Choroid plexus epithelial cell (primary cell): ENCODE measurements at places on chromosomes 1 and 21.

- peak; percentile 59 for DNase-seq
These were observed 5.4 kb downstream of the MEAF6 start for GRCh38 chr1:37509181-37509580.

GRCh38 chr1:194369060-194369459, 1182.6 kb upstream of the B3GALT2 start:
- DNase-seq: no peak

- DNase-seq: no peak
These were observed 113.4 kb downstream of the ZBTB18 start for GRCh38 chr1:244164511-244164890.

DNA sequence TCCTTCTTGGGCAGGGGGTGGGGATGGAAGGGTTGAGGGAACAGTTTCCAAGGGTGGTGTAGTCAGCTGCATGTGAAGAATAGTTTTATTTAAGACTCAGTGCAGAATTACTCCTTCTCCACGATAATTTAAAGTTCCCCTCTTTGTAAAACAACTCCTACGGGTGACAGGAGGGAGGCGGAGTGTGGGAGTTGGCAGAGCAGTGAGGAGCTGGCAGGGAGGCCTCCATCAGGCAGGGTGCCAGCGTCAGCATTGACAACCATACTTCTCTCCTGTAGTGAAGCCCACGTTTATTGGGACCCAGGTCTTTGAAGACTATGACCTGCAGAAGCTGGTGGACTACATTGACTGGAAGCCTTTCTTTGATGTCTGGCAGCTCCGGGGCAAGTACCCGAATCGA, 93.8 kb downstream of the MTR start:
- no peak for DNase-seq

GRCh38 chr21:32535612-32536011, 49.7 kb downstream of the TCP10L start:
- no peak for DNase-seq

- no peak for DNase-seq
These were observed 47.4 kb downstream of the ALG6 start for GRCh38 chr1:63414691-63415365.

- DNase-seq: no peak
These were observed 334.7 kb upstream of the POU3F1 start for GRCh38 chr1:38381256-38381655.

DNA sequence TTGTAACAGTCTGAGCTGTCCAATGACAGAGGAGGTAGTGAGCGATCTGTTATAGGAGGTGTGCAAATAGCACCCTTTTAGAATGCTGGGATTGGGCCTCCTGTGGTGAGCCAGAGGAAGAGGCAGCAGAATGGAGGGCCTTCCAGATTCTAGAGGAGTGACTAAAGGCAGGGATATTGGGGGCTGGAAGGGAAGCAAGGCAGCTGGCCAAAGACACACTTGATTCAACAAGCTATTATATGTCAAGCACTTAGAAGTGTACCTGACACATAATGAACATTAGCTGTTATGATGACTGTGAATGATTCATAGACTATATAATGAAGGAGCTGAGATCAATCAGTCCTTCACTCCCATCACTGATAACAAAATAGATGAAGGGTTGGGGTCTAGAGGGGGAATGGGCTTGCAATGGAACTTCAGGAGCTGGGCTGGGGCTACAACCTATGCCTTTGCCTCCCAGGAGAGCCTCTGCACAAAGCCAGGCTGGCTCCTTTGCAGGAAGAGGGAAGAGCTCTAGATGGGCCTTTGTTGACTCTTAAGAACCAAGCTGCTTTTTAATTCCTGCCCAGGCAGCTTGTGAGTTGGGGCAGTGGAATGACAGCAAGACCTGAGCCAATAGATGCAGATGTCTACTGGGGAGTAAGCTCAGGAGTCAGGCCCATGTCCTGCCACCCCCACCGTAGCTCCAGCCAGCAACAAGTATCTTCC, 2.3 kb upstream of the MKNK1 start:
- no peak for DNase-seq

DNA sequence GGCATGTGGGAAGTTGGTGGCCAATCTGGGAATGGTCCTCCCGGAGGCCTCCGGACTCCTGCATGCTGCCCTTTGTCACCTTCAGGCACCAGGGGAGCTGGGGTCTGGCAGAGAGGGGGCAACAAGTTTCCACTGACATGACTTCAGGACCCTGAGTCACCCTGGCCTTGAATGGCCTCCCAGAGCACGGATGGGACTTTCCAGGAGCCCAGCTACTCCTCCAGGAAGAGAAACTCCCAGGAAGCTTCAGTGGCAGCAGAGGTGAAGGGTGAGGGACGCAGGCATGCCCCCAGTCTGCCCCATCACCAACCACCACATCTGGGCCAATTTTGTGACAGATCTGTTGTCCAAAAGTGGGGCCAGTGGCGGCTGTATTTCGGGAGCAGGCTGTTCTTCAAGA, 55.9 kb upstream of the WASF2 start:
- no peak for DNase-seq

GRCh38 chr1:73604739-73605138, 593.2 kb downstream of the LRRIQ3 start:
- DNase-seq: no peak

DNA sequence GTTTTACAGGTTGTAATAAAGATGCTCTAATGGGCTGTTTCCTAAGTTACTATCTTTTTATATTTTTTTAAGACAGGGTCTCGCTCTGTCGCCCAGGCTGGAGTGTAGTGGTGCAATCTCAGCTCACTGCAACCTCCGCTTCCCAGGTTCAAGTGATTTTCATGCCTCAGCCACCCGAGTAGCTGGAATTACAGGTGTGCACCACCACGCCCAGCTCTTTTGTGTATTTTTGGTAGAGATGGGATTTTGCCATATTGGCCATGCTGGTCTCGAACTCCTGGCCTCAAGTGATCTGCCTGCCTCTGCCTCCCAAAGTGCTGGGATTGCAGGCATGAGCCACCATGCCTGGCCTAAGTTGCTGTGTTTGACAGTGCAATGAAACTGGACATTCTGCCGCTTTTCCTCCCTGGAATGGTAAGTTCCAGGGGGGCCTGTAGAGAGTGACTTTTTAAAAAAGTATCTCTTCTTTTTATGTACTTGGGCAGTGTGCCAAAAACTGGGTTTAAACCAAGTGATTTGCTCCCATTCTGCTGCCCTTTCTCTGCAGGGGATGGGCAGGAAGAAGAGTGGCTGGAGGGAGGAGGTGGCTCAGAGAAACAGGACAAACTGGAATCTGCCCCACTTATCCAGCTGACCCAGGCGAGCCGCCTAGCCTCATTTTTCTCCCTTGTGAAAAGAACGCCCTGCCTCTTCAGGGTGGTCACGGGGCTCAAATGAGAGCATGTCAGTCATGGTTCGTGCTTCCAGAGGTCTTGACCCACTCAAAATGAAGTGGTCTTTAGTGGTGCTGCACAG, 2.3 kb downstream of the SLC37A1 start:
- no peak for DNase-seq

- DNase-seq: peak; percentile 18
These were observed 7.1 kb downstream of the HPCA start for GRCh38 chr1:32893198-32894018.

- no peak for DNase-seq
These were observed 83.0 kb upstream of the AK4 start for GRCh38 chr1:65064981-65065380.

- DNase-seq: no peak
These were observed 131.5 kb downstream of the NTNG1 start for GRCh38 chr1:107272321-107272720.

GRCh38 chr1:154553056-154554030, 5.1 kb downstream of the UBE2Q1 start:
- DNase-seq: no peak

GRCh38 chr1:23627069-23627735, 64.4 kb upstream of the RPL11 start:
- no peak for DNase-seq

- no peak for DNase-seq
These were observed 4.7 kb downstream of the PDXK start for GRCh38 chr21:43723648-43724047.

DNA sequence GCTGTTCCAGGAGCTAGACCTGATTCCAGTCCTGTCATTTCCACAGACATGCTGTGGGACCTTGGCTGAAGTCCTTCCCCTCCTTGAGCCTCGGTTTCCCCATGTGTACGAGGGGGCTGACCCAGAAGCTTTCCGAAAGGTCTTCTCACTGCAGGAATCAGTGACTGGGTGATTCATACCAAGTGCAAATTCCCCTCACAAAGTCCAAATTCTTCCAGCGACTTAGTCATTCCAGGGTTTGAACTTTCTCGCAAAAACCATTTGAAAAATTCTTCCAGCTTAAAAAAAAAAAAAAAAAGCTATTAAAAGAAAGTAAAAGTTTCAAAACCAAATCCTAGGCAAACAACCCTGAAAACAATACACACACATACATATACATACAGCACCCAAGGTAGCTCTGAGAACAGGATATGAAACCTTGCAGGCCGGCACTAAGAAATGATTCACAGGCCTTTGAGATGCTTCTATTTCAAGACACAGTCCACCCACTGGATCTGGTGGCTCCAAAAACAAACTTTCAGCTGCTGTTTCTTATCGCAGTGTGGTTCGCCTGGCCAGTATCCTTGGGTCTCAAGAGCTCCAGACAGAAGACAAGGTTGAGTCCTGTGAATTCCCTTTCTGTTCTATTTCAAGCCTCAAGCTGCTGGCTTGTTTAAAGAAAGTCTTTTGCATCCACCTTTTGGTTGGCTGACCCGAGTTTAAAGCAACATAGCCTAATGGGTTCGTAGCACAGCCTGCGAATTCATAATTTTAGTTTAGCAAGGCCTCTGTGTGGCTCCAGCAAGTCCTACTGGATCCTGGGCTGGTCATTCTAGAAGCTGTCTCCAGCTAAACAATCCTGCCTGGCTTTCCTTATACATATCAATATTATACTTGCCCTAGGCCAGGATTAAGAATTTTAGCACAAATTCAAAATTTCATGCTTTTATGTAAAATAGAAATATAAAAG, 18.0 kb upstream of the ID3 start:
- peak; percentile 97 for DNase-seq

DNA sequence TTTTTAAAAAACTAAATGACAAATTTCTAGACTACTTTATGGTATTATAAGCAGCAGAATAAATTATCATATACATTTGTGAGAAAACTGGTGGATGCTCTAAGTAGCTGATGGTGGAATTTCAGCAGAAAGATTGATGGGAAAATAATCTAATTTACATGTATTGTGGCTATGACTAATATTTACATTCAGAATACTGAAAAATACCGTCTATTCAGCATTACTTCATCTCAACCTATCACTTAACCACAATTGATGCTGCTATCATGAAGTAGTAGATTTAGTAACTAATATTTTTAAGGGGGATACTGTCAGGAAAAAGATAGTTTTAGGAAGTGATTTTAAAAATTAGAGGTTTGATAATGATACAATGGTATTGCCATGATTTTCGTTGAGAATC, 137.9 kb downstream of the IFI44 start:
- no peak for DNase-seq

DNA sequence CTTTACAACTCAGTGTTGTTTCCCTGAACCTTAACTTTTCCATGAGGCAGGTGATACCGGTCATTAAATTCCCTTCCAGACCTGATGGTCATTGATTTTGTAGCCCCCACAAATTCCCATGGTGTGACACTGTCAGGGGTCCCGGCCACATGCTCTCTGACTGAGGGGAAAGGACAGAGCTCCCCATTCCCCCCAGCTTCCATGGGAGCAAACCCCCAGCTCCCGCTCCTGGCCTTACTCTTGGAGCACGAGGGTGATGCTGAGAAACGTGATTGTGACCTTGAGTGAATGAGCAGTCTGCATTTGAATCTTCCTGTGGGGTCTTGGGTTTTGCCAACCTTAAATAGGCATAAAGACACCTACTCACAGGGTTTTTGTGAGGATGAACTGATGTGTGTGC, 366.8 kb downstream of the RPS6KC1 start:
- no peak for DNase-seq

GRCh38 chr1:157134442-157134841, 3.8 kb downstream of the ETV3 start:
- DNase-seq: no peak

GRCh38 chr1:32768110-32768850, 48.9 kb downstream of the YARS1 start:
- DNase-seq: no peak

DNA sequence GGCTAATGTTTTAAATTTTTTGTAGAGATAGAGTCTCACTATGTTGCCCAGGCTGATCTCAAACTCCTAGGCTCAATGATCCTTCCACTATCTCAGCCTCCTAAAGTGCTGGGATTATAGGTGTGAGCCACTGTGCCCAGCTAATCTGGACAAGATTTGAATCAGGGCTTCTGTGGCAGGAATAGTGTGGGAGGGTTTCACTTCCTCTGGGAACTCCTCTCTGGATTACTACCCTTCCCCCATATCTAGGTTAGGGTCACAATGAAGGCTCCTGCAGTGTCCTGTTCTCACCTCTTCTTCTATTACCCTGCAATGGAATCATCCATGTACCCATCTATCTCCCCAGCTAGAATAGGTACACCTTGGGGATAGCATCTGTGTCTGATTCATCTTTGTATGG, 133.6 kb upstream of the RAB4A start:
- no peak for DNase-seq

DNA sequence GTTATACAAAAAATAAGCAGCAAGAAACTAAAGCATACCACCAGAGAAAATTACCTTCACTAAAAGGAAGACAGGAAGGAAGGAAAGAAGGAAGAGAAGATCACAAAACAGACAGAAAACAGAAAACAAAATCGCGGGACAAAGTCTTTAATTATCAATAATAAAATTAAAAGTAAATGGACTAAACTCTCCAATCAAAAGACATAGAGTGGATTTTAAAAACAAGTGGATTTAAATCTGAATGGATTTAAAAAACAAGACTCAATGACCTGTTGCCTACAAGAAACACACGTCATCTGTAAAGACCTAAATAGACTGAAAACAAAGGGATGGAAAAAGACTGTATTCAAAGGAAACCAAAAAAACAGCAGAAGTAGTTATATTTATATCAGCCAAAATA, 75.7 kb upstream of the MAGI3 start:
- DNase-seq: no peak

GRCh38 chr1:183609313-183609712, 19.1 kb upstream of the NCF2 start:
- DNase-seq: peak; percentile 75

- DNase-seq: no peak
These were observed 3.7 kb downstream of the OPRD1 start for GRCh38 chr1:28815533-28816185.

GRCh38 chr1:61379693-61380092, 297.3 kb downstream of the NFIA start:
- DNase-seq: no peak

GRCh38 chr21:36902793-36903192, 63.7 kb downstream of the HLCS start:
- DNase-seq: peak; percentile 47
